ENCODE measurements at places on chromosomes 1 and 21.
A peak's percentile ranks its signal among the peaks of the same experiment; 100 is the strongest.

DNA sequence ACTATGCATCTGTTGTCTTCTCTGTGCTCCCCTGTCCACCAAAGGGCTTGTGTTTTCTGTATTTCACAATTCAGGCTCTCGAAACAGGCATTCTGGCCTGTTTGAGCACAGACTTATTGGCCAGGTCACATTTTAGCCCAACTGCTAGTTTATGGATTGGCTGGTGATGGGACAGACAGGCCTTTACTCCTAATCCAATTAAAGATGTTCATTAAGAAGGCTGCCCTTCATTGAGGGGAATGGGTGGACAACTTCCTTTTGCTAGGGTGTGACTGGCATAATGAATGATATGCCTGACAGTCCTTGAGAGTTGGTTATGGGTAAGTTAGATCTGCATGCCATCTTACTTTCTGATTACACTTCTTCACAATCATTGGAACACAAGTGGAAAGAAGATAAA, 86.4 kb downstream of the LTN1 start:
- DNase-seq: no peak

GRCh38 chr21:45142469-45143308, 68.3 kb downstream of the ADARB1 start:
- no peak for DNase-seq

GRCh38 chr1:223741861-223742260, 29.5 kb downstream of the CAPN2 start:
- no peak for DNase-seq

DNA sequence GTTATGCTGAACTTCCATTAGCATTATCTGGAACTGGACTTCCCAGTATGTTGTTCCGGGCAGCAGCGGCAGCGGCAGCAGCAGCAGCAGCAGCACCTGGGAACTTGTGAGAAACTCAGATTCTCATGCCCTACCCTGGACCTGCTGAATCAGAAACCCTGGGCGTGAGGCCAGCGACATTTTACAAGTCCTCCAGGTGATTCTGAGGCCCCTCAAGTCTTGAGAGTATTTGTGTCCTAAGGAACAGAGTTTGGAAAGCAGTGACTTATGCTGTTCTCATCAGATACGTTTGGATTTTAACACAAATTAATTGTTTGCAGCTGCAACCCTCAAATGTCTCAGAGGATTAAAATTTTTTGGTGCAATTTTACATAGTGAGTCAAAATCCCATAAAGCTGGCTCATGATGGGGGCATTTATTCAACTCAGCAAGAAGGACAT, 157.2 kb upstream of the KAZN start:
- DNase-seq: no peak

DNA sequence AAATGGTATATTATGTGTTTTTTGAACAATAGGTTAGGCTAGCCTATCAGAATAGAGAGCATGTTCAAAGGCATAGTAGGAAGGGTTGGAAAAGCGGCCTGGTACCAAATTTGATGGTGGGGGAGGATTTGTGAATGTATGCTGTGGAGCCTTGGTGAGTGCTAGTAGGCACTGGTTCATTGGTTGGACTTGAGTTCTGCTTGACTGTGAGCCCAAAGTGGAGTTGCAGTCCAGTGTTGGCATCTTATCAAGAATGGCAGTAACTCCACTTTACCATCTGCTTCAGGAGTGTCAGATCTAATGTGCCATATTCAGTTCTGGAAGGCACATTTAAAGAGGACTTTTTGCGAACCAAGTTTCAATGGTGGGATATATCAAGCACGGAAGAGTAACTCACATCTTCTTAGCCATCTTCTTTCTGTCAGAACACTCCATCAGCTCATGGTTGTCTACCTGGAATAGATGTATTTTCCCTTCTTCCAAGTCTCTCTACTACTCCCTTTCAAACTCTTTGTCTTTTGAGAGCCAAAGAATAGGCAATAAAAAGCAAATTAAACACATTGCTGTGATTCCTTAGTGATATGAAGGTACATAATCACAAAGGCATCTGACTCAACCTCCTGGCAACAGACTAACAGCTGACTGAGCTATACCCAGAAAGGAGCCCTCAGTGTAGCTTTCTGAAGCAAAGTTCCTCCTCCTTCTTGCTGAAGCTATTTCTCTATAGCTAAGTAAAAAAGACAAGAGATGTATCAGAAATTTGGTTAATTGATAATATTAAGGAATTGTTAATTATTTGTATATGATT, 21.7 kb downstream of the LRRC8B start:
- DNase-seq: no peak

GRCh38 chr1:207462535-207462934, 8.4 kb downstream of the CR2 start:
- DNase-seq: no peak

GRCh38 chr1:223142795-223143536, at the start of gene TLR5:
Gene TLR5, minus strand, starts transcription at chr1:223143248. Its CDS starts 30,217 bp downstream, at chr1:223113031.
- peak; percentile 8 for DNase-seq

- DNase-seq: no peak
Measured at GRCh38 chr1:42442662-42443061, 13.2 kb downstream of the ZMYND12 start.

DNA sequence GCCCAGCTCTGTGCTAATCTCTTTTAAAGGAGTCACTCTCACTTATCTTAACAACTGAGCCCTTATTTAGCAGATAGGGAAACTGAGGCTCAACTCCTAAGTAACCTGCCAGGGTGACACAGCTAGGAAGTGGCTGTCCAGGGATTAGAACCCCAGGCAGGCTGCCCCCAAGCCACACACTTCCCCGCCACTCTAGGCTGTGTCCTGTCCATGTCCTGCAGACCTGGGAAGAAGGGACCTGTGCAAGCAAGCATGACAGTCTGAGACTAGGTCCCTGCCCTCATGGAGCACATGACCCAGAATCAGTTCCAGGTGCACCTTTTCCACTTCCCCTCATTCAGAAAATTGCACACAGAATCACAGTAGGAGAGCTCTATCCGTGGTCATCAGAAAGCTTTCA, 12.2 kb downstream of the KIAA1614 start:
- no peak for DNase-seq

DNA sequence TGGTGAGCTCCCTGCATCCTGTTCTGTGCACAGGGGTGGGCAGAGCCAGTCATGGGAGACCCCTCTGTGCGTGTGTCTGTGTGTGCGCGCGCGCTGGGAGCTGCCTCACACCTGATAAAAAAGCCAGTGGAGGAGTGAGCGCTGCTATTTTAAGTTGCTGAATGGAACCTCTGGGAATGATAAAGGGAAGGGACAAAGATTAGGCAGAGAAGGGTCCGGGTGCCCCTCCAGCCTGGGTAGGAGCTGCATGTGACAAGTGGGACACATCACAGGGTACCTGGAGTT, 847 bp downstream of the ADORA1 start:
- no peak for DNase-seq

GRCh38 chr1:155909894-155910293, 1.3 kb downstream of the RIT1 start:
- DNase-seq: peak; percentile 65

DNA sequence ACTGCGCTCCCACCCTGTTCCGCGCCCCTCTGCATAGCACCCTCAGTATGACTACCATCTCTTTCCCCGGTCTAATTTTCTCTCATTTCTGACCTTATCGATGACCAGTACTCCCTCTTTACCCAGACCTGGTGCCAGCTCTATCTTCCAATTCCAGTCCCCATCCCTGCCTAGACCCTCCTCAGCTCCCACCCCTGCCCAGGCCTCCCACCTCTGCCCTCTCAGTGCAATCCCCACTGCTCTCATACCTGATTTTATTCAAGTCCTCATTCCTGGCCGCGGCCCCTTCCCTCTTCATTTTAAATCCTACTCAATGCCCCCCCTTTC, 1.3 kb downstream of the USP24 start:
- no peak for DNase-seq

DNA sequence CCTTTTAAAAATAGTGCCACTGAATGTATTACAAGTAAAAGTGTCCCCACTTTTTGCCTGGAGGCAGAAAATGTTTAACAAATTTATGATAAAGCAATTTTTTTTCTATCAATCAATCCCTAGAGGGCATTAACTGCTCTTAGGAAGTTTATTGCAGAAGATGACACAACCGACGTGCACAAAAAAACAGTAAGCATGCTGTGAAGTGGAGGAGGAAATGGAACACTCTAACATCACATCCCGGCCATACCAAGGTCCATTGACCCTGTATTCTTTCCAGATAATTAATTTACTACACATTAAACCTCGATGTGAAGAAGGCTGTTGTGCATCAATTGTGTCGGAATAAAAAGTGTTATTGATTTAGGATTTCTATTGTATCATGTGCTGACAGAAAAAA, 264.9 kb upstream of the NR5A2 start:
- no peak for DNase-seq

DNA sequence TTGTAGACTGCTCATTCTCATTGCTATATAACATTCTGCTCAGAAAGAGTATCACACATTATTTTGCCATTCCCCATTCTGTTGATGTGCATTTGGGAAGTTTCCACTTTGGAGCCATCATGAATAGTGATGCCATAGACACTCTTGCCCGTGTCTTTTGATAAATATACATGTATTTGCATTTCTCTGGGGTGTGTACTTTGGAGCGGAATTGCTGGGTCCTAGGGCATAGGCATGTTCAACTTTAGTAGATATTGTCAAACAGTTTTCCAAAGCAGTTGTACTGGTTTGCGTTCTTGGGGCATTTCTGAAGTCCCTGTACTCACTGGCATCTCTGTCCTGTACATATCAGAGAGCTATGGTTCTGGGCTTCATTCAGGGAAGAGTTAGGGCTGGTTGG, 52.1 kb downstream of the PIK3CD start:
- DNase-seq: no peak

DNA sequence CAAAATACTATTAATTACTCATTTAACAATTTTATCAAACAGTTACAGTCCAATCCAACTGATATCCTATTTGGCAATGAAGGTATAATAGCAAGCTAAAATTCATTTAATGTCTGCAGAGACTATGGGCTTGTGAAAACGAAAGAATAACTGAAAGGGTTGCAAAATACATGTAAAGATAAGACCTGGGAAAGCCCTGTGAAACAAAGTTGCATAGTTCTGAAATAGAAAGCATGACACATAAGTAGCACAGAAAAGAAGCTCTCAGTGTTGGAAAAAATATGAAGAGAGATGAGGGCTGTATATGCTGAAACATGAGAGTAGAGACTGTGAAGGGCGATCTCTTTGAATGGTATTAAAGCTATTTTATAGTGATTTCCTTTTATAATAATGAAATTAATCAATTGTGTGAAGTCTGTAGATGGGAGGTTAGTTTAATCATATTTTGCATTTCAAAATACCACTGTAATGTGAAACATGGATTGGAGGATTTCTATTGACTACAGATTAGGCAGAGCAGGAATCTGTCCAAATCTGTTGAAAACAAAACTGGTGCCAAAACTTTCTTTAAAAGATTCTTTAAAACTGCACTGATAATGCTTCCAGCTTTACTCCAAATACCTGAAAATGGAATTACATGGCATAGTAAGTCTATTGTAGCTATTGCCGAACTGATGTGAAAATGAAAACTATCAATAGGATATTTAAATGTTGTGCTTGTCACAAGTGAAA, 1518.9 kb upstream of the B3GALT2 start:
- DNase-seq: no peak

- no peak for DNase-seq
Measured at GRCh38 chr1:167706931-167707877, 14.6 kb upstream of the MPZL1 start.

DNA sequence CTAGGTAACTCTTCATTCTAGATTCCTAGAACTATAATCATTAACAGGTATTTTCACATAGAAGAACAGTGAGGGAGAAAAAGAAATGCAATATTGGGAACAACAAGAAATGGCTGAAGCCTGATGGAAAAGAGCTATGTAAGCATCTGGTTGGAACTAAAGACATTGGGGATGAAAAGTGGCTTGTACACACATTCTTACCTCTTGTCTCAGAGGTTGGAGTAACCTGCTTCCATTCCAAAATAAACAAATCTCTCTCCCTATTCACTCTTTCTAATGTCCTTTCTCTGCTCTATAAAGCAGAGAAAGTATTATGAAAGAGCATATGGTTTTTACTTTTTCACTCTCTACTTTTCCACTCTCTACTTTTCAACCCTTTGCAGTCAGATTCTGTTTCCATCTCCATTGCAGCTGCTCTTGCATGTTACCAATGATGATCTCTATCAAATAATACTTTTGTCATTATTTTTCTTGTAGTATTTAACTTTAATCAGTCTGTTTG, 37.5 kb downstream of the CMPK1 start:
- no peak for DNase-seq

DNA sequence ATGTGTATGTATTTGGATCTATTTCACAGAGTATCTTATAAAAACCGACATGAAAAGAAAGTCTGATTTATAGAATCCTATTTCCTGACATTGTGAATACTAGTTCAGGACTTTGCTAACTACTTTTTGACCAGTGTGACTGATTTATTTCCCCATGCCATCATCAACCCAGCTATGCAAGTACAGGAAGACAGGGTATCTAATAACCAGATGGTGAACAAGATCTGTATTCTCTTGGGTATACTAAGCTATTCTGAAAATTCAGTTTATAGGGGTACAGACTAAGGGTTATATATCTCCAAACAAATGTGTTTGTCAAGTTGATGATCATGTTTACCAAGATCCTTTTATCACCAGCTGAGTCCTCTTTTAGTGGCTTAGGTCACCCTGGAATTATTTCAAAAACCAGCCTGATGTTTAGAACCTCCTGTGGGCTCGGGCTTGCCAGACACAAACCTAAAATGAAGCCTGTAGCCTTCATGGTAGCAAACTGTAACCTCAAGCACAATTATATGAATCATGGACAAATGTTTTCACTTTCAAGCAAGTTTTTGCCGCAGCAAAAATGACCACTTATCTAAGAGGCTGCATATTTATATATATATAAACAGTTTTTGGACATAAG, 185.1 kb downstream of the FGGY start:
- DNase-seq: no peak

GRCh38 chr1:43705982-43706597, 1.2 kb upstream of the ST3GAL3 start:
- DNase-seq: no peak

GRCh38 chr1:25192154-25192553, 40.1 kb downstream of the SYF2 start:
- DNase-seq: no peak

DNA sequence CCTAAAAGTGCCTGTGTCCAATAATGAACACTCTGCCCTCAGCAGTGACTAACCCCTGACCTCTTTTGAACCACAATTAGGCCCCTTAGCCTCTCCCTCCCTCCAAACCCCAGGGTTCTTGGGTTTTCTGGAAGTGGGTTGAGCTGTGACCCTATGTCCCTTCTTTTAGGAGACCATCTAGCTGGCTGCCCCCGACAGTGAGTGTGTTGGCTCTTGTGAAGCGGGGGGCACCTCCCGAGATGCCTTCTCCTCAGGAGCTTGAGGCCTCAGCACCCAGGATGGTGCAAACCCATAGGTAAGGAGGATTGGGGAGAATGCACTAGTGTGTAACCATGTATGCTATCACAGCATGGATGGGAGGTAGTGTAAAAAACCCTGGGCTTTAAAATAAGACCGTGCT, 7.3 kb downstream of the RUSC1 start:
- DNase-seq: no peak
